ENCODE measurements at places on chromosomes 5 and 9. TPM values are rescaled to one million over a fixed set of nuclear protein-coding genes. Genes with fewer than 3 reads are reported as not detected.
A peak's percentile ranks its signal among the peaks of the same experiment; 100 is the strongest.

GRCh38 chr9:131263701-131264100, 12.6 kb downstream of the FAM78A start:
- no peak overlapping the region for H3K4me3 ChIP-seq
- no peaks in the 10 kb centered on the region for H3K4me1 ChIP-seq
- no peak overlapping the region for H3K27ac ChIP-seq
- H3K36me3 ChIP-seq, result no peaks in the 10 kb centered on the region

NSUN2 gene
- total RNA-seq, result 38.9 TPM

PGM5 gene
- total RNA-seq, result 153 TPM

GRCh38 chr5:135195270-135195608, 161.2 kb upstream of the PITX1 start:
- H3K27ac ChIP-seq, result no peak overlapping the region
- no peaks in the 10 kb centered on the region for H3K36me3 ChIP-seq
- DNase-seq, result no peak
- H3K4me3 ChIP-seq, result no peak overlapping the region
- H3K4me1 ChIP-seq, result no peaks in the 10 kb centered on the region
- no peaks in the 10 kb centered on the region for H3K27me3 ChIP-seq

DNA sequence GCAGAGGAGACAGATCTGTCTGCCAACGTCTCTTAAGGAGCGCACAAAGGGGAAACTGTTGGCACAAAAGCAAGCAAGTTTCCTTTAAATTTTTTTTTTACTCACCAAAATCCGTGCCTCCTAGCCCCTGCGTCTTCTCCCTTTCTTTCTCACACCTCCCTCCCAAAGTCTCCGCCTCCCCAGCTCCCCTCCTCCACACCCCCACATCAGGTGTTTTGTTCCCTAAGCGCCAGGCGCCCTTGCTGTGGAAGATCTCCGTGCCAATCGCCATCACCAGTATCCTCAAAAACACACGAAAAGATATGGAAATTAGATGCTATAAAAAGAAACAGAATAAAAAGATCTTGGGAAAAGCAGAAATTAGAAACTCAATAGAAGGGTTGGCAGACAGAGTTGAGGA, 87.6 kb downstream of the DRD1 start:
- no peak overlapping the region for H3K4me3 ChIP-seq
- H3K27me3 ChIP-seq, result no peaks in the 10 kb centered on the region
- H3K36me3 ChIP-seq, result no peaks in the 10 kb centered on the region
- no peak for DNase-seq
- H3K4me1 ChIP-seq, result no peaks in the 10 kb centered on the region

DNA sequence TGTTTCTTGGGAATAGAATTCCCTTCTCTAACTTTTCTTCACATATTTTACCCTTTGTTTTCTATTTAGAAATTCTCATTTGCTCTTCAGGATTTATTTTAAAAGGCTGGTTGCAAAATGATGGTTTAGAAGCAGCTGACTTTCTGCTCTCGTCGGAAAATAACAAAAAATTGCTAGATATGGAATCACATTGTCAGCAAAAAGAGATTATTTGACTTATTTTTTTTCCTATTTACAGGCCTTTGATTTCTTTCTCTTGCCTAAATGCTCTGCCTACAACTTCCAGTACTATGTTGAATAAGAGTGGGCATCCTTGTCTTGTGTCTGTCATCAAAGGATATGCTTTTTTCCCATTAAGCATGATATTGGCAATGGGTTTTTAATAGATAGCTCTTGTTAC, 1619.1 kb upstream of the ACO1 start:
- no peaks in the 10 kb centered on the region for H3K36me3 ChIP-seq
- H3K4me1 ChIP-seq, result no peaks in the 10 kb centered on the region
- no peaks in the 10 kb centered on the region for H3K27me3 ChIP-seq

SPATA31E1 gene
- total RNA-seq, result not detected

GRCh38 chr9:18208166-18209059, 265.5 kb upstream of the ADAMTSL1 start:
- peak; percentile 52 for DNase-seq
- no peaks in the 10 kb centered on the region for H3K27me3 ChIP-seq
- no peaks in the 10 kb centered on the region for H3K36me3 ChIP-seq
- no peak overlapping the region for H3K4me3 ChIP-seq
- H3K27ac ChIP-seq, result no peak overlapping the region

GRCh38 chr9:138101444-138102234, 224.1 kb downstream of the CACNA1B start:
- H3K27ac ChIP-seq, result no peak overlapping the region
- no peak overlapping the region for H3K4me3 ChIP-seq
- H3K36me3 ChIP-seq, result no peaks in the 10 kb centered on the region
- H3K27me3 ChIP-seq, result no peaks in the 10 kb centered on the region
- DNase-seq, result no peak
- no peaks in the 10 kb centered on the region for H3K4me1 ChIP-seq

DNA sequence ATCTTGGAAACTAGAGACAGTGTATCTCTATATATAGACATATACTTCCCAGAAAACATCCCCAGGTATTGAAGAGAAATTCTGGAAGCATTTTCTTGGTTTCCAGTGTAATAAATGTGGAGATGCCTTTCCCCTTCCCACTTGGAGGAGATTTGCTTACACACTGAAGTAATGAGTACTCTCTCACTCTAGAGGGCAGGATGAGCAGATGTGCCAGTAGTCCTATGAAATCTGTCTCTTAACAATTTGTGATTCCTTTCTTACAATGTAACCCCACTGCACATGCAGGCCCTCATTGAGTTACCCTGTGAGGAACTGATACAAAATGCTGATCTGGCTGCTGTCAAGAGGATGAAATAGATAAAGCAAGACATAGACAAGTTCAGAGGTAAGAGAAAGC, 567.2 kb downstream of the SLCO4C1 start:
- no peaks in the 10 kb centered on the region for H3K4me1 ChIP-seq

GRCh38 chr5:168327994-168328393, 36.5 kb downstream of the WWC1 start:
- H3K27ac ChIP-seq, result no peak overlapping the region
- no peaks in the 10 kb centered on the region for H3K36me3 ChIP-seq
- H3K27me3 ChIP-seq, result no peaks in the 10 kb centered on the region
- no peaks in the 10 kb centered on the region for H3K4me1 ChIP-seq

DNA sequence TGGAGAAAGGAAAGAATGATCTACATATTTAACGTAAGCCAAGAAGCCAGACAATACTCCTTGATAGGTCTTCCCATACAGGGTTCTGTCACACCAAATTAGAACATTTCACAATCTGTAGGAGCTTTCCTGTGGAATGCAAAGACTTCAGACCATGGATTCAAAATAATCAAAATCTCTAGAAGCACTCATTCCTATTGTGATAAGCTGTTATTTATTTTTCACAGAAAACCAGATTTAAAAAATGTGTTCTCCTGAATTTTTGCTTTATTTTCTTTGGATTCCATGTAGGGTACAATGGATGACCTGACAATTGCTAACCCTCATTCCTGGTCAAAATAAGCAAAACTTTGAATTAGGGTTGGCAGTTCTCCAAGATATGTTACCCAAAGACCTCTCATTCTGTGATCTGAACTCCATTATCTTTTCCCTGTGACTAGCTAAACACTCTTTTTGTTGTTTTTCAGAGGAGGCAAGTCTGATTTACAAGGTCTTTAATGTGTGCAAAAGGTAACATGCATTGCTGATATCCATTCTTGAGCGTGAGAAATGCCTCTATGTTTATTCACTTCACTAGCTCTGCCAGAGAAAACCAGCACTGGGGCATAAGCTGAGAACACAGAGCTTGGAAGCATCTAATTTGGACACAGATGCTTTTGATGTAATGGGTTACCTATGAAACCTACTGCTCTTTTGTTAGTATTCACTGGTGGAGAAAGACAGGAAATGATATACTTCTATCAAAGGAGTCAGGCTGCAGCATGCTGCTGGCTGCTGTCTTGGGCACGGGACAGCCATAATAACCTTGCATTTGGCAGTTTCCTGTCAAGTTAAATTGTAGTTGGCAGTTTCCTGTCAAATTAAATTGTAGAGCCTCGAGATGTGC, 31.4 kb downstream of the ACTBL2 start:
- DNase-seq, result no peak
- H3K4me1 ChIP-seq, result peaks cover 3% of the 10 kb centered on the region
- H3K27me3 ChIP-seq, result no peaks in the 10 kb centered on the region
- no peak overlapping the region for H3K27ac ChIP-seq
- H3K4me3 ChIP-seq, result no peak overlapping the region
- no peaks in the 10 kb centered on the region for H3K36me3 ChIP-seq

DNA sequence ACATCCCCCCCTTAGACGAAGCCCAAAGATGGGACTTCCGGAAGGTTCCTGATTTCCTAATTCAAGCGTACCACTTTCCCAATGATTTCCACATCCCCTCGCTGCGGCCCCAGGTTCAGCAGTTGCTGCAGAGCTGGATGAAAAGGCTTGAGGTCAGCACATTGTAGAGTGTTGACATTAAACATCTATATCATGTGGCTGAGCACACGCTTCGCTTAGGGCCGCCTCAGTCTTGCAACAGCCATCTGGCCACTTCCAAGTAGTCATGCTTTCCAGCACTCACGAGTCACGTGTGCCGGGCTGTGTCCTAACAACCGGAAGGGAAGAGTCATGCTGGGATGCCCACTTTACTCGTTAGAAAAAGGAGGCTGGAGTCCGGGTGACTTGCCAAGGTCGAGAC, 340.6 kb upstream of the IRX4 start:
- H3K4me1 ChIP-seq, result no peaks in the 10 kb centered on the region
- H3K4me3 ChIP-seq, result no peak overlapping the region
- H3K36me3 ChIP-seq, result no peaks in the 10 kb centered on the region
- no peak overlapping the region for H3K27ac ChIP-seq
- H3K27me3 ChIP-seq, result no peaks in the 10 kb centered on the region
- no peak for DNase-seq

DNA sequence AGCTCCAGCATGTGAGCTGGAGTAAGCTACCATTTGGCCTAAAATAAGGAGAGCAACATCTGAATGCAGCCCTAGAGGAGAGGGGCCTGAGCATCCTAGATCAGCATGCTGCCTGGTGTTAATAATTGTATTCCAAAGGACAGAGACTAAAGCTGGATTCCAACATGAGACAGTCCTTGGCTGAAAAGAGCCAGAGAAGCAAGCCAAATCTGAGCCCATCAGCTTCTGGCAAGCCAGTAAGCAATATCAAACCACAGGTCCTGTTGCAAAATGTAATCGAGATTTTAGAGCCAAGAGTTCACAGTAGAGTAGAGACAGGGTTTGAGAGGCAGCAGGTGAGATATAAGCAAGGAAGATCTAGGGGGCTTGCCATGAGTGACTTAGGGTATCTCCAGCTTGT, 42.3 kb upstream of the DMAC1 start:
- no peaks in the 10 kb centered on the region for H3K36me3 ChIP-seq
- no peaks in the 10 kb centered on the region for H3K27me3 ChIP-seq

NUTM2F gene
- not detected for total RNA-seq

SPAG8 gene
- 0.26 TPM for total RNA-seq

DNA sequence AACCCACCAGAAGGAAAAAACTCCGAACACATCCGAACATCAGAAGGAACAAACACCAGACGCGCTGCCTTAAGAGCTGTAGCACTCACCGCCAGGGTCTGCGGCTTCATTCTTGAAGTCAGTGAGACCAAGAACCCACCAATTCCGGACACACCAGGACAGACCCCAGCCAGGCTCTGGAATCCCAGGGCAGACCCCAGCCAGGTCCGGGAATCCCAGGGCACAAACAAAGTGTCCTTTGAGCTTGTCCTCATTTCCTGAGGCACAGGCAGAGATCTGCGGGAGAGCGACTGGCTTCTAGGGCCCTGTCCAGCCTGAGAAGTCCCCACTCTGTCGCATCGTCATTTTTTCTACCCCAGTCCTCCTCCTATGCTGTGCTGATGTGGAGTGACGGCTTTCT, 461.1 kb downstream of the ACTL7B start:
- no peaks in the 10 kb centered on the region for H3K36me3 ChIP-seq
- H3K27ac ChIP-seq, result no peak overlapping the region
- H3K4me3 ChIP-seq, result no peak overlapping the region
- no peaks in the 10 kb centered on the region for H3K4me1 ChIP-seq
- H3K27me3 ChIP-seq, result no peaks in the 10 kb centered on the region

DNA sequence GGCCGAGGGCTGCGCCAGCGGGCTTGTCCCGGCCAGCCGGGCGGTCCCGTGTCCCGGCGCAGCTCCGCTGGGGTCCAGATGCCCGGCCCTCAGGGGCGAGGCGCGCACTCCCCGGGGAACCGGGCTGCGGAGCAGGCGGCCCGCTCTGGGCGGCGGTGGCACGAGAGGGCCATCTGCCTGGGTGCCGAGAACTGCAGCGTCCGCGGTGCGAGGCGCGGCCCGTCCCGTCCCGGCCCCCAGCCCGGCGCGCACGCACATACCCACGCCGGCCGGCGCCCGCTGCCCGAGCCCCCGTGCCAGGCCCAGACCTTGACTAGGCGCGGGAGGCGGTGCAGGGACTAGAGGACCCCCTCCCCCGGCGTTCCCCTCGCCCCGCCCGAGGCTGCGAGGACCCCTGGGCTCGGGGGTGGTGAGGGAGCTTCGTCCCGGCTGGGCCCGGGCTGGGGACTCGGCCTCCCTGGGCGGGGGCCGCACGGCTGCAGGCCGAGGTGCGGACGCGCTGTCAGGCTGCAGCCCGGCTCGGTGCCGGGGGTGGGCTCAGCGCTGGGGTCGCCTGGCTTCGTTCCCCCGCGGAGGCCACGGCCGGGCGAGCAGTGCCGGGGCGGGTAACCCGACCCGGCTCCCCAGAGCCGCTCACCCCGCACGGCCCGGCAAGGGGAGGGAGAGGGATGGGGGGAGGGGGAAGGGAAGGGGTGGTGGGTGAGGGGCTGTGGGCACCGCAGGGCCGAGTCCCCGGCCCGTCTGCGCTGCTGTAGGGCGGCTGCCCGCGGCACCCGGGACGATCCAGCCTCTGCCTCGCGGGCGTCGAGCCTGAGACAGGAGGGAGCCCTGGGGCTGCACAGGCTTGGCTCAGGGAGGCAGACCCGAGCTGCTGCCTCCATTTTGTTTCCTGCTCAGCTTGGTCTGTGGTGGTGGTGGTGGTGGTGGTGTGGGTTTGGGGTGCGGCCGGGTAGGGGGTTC, 1.2 kb upstream of the NSD1 start:
- H3K27me3 ChIP-seq, result no peaks in the 10 kb centered on the region
- no peaks in the 10 kb centered on the region for H3K36me3 ChIP-seq
- H3K4me3 ChIP-seq, result peak overlapping the region; percentile 63
- DNase-seq, result peak; percentile 36
- peaks cover 22% of the 10 kb centered on the region for H3K4me1 ChIP-seq
- H3K27ac ChIP-seq, result peak overlapping the region; percentile 92

ZDHHC11B gene
- total RNA-seq, result 0.62 TPM

- no peak for DNase-seq
- no peak overlapping the region for H3K27ac ChIP-seq
- H3K36me3 ChIP-seq, result no peaks in the 10 kb centered on the region
- no peaks in the 10 kb centered on the region for H3K27me3 ChIP-seq
Measured at GRCh38 chr5:168341178-168341577, 49.7 kb downstream of the WWC1 start.

GRCh38 chr9:25442526-25442925, 235.7 kb downstream of the TUSC1 start:
- DNase-seq, result no peak
- H3K4me3 ChIP-seq, result no peak overlapping the region
- H3K27ac ChIP-seq, result no peak overlapping the region
- H3K4me1 ChIP-seq, result no peaks in the 10 kb centered on the region

TMEM252 gene
- 0.69 TPM for total RNA-seq

PCDHA10 gene
- 3.1 TPM for total RNA-seq

All from uterus (tissue), 4 donors.